ENCODE measurements at places on chromosomes 13 and 19. TPM values are rescaled to one million over a fixed set of nuclear protein-coding genes. Genes with fewer than 3 reads are reported as not detected.

PVR gene
- 9.8 TPM for total RNA-seq

RUVBL2 gene
- total RNA-seq, result 126 TPM

KCTD12 gene
- 6.4 TPM for total RNA-seq

ANKRD24 gene
- total RNA-seq, result 2.5 TPM

FTL gene
- 1,093 TPM for total RNA-seq

CCDC70 gene
- total RNA-seq, result not detected

CLEC17A gene
- 0.15 TPM for total RNA-seq

DNA sequence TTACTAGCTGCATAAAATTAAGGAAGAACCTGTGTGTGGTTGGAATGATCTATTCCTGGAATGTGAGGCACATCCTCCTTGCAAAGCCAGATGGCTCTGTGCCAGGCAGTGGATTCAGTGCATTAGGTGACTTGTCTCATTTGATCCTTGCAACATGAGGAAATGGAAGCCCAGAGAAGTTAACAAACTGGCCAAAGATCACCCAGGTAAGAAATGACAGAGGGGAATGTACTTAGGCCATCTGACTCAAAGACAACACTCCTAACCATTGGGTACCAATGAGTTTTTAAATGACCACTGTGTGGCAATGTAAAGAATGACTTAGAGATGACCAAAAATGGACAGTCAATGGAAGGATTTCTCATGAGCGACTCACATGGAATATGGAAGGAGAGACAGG is 114.2 kb upstream of the RXFP2 start:
- H3K27me3 ChIP-seq, result no peaks in the 10 kb centered on the region
- no peak for DNase-seq
- no peak overlapping the region for H3K27ac ChIP-seq
- H3K4me1 ChIP-seq, result no peaks in the 10 kb centered on the region
- no peaks in the 10 kb centered on the region for H3K36me3 ChIP-seq

DNA sequence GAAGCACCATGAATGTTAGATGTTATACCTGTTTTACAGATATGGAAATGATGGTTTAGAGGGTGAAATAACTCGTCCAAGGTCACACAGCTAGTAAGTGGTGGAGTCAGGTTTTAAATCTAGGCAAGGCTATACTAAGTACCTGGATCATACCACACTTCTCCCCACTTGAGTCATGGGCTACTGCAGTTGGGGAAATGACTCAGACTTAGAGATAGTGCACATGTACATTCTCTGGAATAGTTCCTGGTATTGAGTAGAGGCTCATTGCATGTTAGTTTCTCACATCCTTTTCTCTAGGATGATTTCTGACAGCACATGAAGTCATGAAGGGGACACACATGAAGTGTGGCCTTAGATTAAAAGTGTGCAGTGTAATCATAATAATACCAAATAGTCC is 76.2 kb upstream of the TNFSF11 start:
- H3K27me3 ChIP-seq, result no peaks in the 10 kb centered on the region
- peak; percentile 64 for DNase-seq
- no peak overlapping the region for H3K4me3 ChIP-seq
- H3K36me3 ChIP-seq, result no peaks in the 10 kb centered on the region

- no peaks in the 10 kb centered on the region for H3K36me3 ChIP-seq
- H3K27me3 ChIP-seq, result no peaks in the 10 kb centered on the region
- H3K4me3 ChIP-seq, result peak overlapping the region; percentile 68
- peak overlapping the region; percentile 92 for H3K27ac ChIP-seq
- DNase-seq, result no peak
- peaks cover 72% of the 10 kb centered on the region for H3K4me1 ChIP-seq
These were observed 15.1 kb downstream of the GARRE1 start for GRCh38 chr19:34269489-34269888.

GRCh38 chr19:30391554-30392551 is 19.7 kb downstream of the ZNF536 start:
- H3K27ac ChIP-seq, result no peak overlapping the region
- DNase-seq, result no peak
- H3K36me3 ChIP-seq, result no peaks in the 10 kb centered on the region
- no peak overlapping the region for H3K4me3 ChIP-seq

GRCh38 chr19:2500841-2501261 is 24.9 kb downstream of the GADD45B start:
- H3K4me1 ChIP-seq, result peaks cover 22% of the 10 kb centered on the region
- no peaks in the 10 kb centered on the region for H3K36me3 ChIP-seq
- H3K27ac ChIP-seq, result no peak overlapping the region
- DNase-seq, result no peak
- H3K4me3 ChIP-seq, result no peak overlapping the region
- H3K27me3 ChIP-seq, result peaks cover 3% of the 10 kb centered on the region

GRCh38 chr13:24232474-24232873 is 72.0 kb downstream of the SPATA13 start:
- no peak for DNase-seq
- no peak overlapping the region for H3K27ac ChIP-seq
- H3K4me1 ChIP-seq, result peaks cover 42% of the 10 kb centered on the region
- H3K27me3 ChIP-seq, result no peaks in the 10 kb centered on the region
- no peaks in the 10 kb centered on the region for H3K36me3 ChIP-seq
- no peak overlapping the region for H3K4me3 ChIP-seq

GRCh38 chr13:67518785-67519184 is 288.6 kb upstream of the PCDH9 start:
- H3K4me3 ChIP-seq, result no peak overlapping the region
- H3K27me3 ChIP-seq, result no peaks in the 10 kb centered on the region
- H3K36me3 ChIP-seq, result no peaks in the 10 kb centered on the region
- H3K4me1 ChIP-seq, result no peaks in the 10 kb centered on the region
- H3K27ac ChIP-seq, result no peak overlapping the region

DNA sequence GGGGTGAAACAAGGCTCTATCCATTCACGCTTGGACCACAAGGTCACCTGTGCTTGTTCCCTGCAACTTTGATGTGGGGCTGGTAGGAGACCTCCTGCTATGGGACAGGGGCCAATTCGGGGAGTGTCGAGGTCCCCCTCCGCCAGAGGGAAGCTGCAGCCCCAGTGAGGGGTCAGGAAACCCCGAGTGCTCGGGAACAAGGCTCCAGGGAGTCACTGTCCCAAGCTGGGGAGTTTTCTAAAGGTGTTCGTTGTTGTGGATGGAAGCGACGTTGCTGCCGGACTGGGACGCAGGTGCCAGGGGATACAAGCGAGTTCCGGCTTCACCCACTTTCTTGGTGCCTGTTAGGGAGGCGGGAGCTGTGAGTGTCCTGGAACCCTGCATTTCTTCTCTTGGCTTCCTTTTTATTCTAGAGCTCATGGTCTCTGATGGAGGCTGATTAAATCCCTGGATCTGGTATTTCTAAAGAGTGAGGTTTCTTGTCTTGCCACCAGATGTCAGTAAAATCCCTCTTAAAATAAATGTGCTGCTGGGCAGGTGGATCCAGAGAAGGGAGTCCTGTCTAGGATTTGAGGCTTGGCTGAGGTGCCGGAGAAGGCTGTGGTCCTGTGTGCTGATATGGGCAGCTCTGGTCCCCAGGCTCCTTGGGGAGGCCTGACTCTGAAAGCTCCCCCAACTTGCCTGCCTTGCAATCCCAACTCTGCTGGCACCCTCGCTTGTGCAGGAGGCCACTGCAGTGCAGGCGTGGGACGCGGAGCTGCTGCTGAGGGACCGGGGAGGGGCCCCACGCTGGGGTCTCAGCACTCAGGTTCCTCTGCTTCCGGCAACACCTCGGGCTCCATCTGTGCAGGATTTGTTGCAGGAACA is 153.9 kb downstream of the TEX29 start:
- no peak overlapping the region for H3K4me3 ChIP-seq
- no peaks in the 10 kb centered on the region for H3K4me1 ChIP-seq

GRCh38 chr19:15331419-15332310 is 674 bp downstream of the BRD4 start:
- DNase-seq, result peak; percentile 56
- H3K27me3 ChIP-seq, result no peaks in the 10 kb centered on the region
- H3K4me1 ChIP-seq, result peaks cover 53% of the 10 kb centered on the region

DNA sequence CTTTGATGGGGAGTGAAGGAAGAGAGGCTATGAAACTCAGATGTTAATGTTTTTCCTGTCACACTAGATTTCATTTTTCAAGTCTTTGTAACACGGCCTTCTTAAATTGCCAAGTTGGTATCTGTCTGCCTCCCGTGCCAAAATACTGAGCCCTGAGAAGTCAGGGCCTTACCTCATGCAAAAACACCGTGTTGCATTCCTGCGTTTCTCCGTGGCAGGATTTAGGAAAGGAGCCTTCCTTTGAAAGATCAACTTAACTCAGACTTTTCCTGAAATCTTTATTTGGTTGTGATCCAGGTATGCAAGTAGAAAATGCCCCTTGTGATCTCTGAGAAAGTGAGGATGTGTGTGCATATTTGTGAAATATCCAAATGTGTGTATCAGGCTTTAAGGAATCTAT is 1291.0 kb upstream of the SLC10A2 start:
- H3K36me3 ChIP-seq, result no peaks in the 10 kb centered on the region
- no peak for DNase-seq
- H3K4me1 ChIP-seq, result no peaks in the 10 kb centered on the region
- H3K27me3 ChIP-seq, result no peaks in the 10 kb centered on the region
- no peak overlapping the region for H3K27ac ChIP-seq
- no peak overlapping the region for H3K4me3 ChIP-seq
